ENCODE measurements at places on chromosomes 7 and 10.
A peak's percentile ranks its signal among the peaks of the same experiment; 100 is the strongest.

- DNase-seq, result no peak
Measured at GRCh38 chr10:56266120-56266519, 94.9 kb downstream of the ZWINT start.

DNA sequence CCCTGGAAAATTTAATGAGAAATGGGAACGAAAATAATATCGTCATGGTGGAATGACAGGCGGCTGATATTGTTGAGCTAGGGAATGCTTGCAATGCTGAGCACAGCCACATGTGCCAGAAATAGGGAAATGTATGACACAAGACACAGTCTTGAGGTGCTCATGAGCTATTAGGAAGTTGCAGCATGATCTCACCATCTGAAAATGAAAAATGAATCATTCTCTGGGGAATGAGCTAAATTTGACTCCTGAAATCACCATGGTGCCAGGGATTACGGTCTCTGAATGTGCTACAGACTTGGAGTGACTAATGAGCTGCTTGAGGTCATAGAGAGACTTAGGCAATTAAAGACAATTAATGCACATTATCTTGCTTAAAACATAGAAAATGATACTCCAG is 845.0 kb downstream of the CNTNAP2 start:
- no peak for DNase-seq

DNA sequence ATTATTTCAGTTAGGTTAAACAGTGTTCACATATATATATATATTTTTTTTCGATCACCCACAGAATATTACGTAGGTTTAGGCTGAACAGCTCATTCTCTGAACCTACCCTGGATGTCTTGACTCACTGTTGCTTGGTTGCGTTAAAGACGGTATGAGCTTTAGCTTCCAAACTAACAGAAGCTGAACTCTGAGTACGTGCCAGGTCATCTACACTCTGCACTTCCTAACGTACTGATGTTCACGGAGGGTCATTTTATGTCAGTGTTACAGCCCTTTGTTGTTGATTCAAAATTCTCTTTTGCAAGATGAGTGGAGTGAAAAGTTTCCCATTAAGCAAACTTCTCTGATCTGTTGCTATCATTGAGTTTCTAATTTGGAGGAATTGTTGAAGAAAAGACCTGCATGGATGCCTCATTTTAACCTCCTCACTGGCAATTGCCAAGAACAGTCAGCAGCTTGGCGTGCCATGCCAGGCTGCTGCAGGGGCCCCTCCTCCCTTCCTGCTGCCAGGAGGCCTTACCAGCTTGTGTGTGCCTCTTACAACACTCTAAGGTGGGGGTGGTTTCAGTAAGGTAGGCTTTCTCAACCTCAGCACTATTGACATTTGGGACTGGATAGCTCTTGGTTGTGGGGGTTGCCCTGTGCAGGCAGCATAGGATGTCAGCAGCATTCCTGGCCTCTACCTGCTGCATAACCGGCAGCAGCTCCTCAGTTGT is 44.3 kb downstream of the INSYN2A start:
- DNase-seq, result no peak

DNA sequence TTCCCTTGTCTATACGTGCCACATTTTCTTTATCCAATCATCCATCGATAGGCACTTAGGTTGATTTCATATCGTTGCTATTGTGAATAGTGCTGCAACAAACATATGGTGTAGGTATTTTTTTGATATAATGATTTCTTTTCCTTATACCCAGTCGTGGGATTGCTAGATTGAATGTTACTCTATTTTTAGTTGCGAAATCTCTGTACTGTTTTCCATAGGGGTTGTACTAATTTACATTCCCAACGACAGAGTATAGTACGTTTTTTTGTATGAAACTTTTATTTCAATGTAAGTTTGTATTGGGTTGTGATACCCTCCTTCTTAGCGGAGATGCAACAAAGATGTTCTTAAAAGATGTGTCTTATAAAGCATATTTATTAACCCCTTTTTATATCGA is 30.0 kb downstream of the AKR1B1 start:
- no peak for DNase-seq

DNA sequence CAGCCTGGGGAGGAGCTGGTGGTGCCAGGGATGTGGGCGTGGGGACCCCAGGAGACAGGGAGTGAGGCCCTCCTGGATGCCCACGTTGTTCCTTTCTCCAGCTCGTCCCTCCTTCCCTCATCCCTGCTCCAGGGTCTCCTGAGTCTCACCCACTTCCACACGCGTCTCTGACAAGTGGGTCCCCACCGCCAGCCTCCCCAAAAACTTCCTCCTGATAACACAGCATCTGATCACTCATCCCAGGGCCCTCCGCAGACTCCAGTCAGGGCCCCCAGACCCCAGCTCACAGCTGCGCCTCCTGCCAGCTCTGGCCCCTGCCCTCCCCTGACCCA is 60.6 kb upstream of the INPP5A start:
- no peak for DNase-seq

DNA sequence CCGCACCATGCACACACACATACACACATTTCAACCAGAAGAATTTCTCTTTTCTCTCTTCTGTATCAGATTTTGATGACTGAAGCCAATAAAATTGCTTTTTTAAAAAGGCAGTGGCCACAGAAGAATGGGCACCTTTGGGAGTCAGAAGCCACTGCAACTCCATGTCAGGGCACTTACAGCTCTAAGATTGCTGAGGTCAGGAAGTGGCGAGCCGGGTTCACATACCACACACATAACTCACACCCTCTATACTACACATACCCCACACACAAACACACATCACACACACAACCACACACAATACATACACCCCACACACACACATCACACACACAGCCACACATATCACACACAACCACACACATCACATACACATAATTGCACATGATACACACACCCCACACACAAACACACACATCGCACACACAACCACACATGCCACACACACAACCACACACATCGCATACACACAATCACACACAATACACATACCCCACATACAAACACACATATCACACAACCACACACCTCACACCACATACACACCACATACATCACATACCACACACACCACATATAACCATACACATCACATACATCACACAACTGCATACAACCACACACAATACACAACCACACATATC is 31.2 kb downstream of the GPRIN2 start:
- no peak for DNase-seq

GRCh38 chr10:84012831-84013458 is 126.4 kb upstream of the GHITM start:
- DNase-seq, result peak; percentile 47

GRCh38 chr7:16295558-16295957 is 125.8 kb downstream of the CRPPA start:
- DNase-seq, result no peak

DNA sequence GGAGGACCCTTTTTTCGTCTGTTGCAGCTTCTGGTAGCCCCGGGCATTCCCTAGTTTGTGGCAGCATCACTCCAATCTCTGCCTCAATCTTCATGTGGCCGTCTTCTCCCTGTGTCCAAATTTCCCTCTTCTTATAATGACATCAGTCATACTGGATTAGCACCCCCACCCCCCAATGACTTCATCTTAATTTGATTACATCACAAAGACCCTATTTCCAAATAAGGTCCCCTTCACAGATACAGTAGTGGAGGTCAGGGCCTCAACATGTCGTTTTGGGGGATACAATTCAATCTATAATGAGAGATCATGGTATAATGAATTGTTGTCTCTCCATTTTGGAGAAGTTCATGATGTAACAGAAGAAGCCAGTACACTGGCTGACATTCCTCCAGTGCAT is 28.1 kb upstream of the EZH2 start:
- no peak for DNase-seq

DNA sequence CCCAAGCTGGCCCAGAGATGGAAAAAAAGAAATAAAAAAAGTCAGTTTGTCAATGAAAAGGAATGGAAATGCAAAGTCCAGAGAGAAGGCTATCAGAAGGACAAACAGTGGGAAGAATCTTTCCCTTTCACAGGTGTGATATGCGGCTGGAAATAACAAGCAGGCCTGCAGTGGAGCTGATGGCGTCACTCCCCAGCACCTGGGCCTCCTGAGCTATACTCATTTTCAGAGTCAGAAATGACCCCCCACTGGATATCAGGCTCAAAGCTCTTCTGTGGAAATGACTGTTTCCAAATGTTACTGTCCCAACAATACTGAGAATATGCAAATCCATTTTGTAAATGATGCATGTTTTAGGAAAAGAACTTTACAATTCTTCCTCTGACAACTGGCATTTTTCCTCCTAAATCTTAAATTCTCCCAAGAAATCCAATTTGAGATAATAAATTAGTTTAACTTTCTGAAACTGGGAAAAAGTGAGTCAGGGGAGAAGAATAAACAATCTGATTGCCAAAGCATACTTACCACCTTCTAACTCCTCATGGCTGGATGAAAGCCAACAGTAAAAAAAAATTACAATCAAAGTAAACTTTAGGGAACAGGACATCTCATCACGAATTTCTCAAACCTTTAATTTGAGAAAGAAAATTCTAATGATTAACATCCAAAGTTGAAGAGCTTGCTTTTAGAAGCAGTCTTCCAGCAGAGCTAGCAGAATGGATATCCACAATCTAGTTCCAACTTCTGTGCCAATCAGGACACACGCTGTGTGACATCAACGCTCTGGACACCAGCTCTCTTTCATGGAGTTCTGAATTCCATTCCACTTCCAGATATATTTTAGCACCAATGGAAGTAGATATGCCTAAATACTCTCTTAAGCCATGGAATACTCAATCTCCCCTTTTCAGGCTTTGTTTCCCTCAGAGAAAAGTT is 5.3 kb upstream of the CUZD1 start:
- DNase-seq, result no peak

GRCh38 chr10:2898509-2898860 is 168.9 kb upstream of the PFKP start:
- no peak for DNase-seq

GRCh38 chr7:75892634-75893272 is 13.9 kb downstream of the RHBDD2 start:
- no peak for DNase-seq

DNA sequence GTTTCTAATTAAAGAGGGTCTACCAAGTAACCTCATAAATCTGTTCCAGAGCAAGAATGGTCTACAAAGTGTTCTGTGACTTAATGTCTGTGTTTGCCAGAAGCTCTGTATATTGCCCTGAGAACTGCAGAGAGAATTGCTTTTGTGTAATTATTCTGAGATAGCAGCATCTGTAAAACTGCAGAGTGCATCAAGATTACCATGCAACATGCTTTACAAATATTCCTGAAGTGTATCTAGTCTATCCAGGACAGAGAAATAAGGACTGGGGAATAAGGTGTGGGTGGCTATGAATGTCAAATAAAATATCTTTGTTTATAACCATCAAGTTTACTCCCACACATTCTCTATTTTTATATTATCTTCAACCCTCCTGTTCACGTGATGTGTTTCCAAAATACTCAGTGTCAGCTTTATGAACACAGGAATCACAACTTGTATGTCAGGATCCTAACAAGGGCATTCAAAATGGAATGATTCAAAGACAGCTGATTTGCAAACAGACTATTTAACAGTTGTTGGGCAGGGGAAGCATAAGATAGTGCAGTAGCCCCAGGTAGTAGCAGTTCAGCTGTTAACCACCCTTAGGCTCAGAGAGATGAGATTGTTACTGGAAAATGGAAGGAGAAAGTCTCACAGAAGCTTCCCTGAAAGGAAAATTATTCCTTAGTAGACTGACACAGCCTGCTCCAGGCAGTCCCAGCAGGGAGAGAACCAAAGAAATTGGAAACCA is 15.3 kb upstream of the LIPA start:
- no peak for DNase-seq

- no peak for DNase-seq
Measured at GRCh38 chr10:90148116-90148855, 446.9 kb downstream of the KIF20B start.

DNA sequence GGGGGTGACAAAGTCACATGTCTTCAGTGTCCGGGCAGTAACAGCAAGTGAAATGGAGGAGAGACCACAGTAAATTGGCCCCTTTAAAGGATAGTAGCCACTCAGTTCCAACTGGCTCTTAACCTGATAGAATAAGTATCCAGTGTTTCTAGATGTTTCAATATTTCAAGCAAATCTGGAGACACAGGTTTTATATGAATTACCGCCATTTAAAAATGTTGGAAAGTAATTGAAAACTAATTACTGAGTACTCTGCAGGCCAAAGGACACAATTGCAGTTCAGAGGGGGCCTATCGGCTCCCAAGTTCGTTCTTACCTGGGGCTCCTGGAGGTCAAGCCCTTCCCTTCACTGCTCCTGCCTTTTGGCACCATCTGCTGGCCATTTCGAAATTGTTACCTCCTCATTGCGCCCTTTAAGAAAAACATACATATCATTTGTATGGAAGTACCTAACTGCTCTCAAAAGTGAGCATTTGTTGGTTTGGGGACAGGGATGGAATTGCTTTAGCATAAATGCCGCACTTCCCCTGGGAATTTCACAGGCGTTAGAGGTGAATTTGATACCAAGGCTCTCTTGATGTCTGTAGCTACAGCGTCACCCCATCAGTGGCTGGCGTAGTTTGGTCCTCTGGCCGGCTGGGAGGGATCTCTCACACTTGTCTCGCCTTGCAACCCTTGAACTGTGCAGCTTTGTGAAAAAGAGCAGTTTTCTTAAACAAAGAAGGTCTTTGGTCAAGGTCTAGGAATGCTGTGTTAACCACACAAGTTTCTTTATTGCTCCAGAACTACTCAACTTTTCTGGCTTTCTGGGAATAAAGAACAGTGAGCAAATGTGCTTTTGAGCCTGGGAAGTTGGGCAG is 220.0 kb downstream of the ARHGAP21 start:
- DNase-seq, result peak; percentile 50

DNA sequence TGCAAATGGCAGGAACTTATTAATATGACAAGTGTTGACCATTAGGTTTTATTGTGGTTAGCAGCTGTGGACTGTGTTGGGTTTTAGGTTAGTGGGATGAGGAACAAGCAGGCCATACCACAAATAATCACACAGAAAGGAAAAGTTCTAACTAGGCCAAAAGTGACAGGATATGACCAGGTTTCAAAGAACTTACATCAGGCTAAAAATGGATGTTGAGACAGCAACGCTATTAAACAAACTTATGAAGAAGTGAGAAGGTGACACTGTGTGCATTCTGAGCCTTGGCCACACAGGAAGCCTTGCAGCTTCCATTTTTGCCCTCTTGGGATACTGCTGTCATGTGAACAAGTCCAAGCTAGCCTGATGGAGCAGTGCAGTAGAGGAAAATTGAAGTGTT is 568.8 kb downstream of the HTR7 start:
- DNase-seq, result peak; percentile 13

- no peak for DNase-seq
Measured at GRCh38 chr10:18158773-18159265, 18.6 kb downstream of the CACNB2 start.

- no peak for DNase-seq
Measured at GRCh38 chr7:131957338-131958020, 401.1 kb upstream of the PODXL start.

GRCh38 chr10:106873770-106874603 is 290.5 kb downstream of the SORCS1 start:
- no peak for DNase-seq
